Activated CD8-positive, alpha-beta memory T cell treated with anti-CD3 and anti-CD28 coated beads for 4 hours (primary cell): ENCODE measurements at places on chromosomes 4 and X.

DNA sequence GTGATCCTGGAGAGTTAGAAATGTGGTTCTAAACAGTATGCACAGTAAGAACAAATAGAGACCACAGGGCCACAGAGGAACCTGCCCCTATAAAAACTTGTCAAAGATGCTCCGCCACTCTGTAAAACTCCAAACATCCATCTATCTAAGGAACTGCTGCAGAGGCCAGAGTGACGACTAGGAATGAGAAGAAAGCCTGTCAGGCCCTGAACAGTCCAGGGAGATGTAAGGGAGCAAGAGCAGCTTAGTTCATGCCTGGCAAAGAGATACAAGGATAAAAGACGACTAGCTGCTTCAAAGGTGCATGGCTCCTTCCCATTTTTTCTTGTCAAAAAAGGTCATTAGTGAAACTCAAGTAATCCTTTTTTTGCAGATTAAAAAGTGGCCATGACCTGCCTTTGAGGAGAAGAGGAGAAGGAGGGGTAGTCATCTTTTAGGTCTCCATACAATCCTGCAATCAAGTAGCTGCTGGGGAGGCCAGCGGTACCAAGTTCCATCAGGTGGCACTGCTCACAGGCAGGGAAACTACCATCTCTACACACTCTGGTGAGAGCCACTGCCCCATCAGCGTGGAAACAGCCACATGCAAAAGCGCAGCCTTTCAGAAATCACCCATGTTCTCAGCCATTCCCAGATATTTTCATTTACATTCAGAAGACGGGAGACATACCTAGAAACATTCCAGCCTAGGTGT is 162.1 kb downstream of the TSPAN5 start:
- DNase-seq, result no peak

GRCh38 chr4:19496756-19497155 is 754.9 kb upstream of the SLIT2 start:
- no peak for DNase-seq

DNA sequence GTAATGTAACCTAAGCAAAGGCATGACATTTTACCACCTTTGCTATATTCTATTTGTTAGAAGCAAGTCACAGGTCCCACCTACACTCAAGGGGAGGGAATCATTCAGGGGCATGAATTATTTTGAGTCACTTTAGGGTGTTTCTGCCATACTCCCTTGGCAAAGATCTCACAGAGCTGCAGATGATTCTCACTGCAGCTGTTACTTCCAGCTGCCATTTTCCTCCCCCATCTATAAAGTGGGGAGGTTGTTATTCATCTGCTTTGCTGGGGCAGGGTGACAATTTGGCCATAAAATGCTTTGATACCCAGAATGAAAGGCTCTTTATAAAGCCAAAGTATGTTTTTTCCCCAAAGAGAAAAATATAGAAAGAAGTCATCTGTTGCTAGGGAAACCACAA is 136.5 kb upstream of the SMIM31 start:
- DNase-seq, result no peak

- DNase-seq, result no peak
Observed at GRCh38 chrX:87110142-87110541, 407.5 kb upstream of the KLHL4 start.

DNA sequence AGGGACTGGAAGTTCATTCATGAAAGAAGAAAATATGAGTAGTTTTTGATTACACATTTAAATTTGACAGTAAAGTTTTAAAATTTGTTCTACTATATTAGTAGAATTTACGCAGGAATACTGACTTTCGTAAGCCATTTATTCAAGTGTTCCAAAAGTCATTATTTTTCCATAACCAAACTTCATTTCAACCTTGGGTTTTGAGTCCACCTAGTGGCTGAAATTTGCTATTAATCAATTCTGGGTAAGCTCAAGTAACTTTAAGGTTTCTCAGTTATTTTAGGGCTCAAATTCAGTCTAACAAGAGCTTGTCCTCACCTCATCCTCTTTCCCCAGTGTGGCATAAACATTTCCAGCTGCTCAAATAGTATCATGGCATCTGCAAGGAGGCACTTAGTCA is 175.4 kb downstream of the SH3BGRL start:
- DNase-seq, result no peak

- DNase-seq, result no peak
Observed at GRCh38 chr4:152590179-152591031, 54.5 kb upstream of the FBXW7 start.

GRCh38 chr4:33349376-33349775 is 2629.2 kb downstream of the PCDH7 start:
- no peak for DNase-seq

GRCh38 chr4:26056406-26056805 is 142.4 kb downstream of the SMIM20 start:
- DNase-seq, result no peak
